ENCODE measurements at places on chromosomes 11 and 22.

GRCh38 chr11:69094111-69094914, 45.6 kb downstream of the TPCN2 start:
- no peak for DNase-seq

DNA sequence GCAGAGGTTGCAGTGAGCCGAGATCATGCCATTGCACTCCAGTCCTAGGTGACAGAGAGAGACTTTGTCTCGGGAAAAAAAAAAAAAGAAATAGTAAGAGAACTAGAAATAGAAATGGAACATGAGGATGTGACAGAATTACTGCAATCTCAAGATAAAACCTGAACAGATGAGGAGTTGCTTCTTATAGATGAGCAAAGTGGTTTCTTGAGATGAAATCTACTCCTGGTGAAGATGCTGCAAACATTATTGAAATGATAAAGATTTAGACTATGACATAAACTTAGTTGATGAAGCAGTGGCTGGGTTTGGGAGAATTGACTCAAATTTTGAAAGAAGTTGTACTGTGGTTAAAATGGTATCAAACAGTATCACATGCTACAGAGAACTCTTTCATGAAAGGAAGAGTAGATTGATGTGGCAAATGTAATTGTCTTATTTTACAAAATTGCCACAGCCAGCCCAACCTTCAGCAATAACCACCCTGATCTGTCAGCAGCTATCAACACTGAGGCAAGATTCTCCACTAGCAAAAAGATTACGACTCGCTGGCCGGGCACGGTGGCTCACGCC, 13.7 kb downstream of the XNDC1N start:
- DNase-seq = no peak

- no peak for DNase-seq
Observed at GRCh38 chr11:66856496-66857233, at the start of gene LRFN4. TSS of gene LRFN4 (plus strand) at chr11:66857064. CDS start at chr11:66857745, 681 bp downstream.

DNA sequence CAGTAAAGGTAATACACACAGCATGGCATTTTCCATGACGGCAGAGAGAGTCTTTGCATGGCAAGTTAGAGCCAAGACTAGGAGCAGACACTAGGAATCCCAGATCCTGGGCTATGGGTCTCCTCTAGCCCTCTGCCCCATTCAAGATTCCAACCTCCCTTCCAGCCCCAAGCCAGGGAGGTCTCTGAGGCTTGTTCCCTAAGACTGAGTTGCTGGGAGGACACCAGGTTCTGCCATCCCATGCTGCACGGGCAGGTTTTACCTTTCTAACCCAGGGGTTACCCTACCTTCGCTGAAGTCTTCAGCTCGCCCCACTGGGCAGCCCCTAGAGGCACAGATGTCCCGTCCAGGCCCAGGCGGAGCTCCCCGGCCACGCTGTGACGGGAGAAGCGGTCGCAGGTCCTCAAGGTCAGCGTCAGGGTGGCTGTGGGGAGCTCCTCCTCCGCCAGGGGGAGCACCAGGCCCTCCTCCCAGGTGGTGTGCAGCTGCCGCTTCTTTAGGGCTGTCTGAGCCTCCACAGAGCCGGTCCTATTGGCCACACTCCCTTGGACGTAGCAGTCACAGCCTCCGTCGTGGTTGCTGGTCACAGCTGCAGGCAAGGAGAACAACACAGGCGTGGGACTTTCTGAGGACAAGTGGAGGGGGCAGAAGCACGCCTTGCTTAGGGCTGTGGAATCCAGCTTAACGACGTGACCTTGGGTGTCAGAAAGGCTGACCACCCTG, 33.8 kb downstream of the SYT13 start:
- no peak for DNase-seq

- peak; percentile 79 for DNase-seq
Observed at GRCh38 chr11:126857860-126858808, 142.4 kb downstream of the KIRREL3 start.

- no peak for DNase-seq
Observed at GRCh38 chr11:123284454-123284853, 89.4 kb upstream of the CLMP start.

- DNase-seq = no peak
Observed at GRCh38 chr22:33314316-33314715, 256.1 kb upstream of the SYN3 start.

DNA sequence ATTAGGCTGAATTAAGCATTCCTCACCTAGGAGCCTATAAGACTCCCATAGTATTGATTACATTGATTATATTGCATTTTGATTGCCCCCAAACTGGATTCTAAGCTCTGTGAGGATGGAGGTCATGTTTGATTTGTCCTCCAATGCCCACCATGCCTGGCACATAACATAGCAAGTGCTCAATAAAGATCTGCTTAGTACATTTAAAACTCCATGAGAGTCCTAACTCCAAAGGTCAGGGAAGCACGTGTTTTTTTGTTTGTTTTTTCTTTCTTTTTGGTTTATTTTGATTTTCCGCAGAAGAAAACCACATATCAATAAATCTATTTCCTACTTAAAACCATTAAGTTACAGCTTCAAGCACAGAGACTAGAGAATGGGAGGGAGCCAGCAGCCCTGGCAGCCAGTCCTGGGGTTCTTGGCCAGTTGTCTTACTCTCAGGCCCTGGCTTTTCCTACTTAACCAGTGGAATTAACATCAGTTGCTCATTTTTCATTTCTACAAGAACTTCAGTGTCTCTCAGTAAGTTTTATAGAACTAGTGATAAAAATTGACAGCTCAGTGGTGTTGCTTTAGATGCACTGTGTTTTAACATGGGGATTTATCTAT, 429.9 kb upstream of the CCDC90B start:
- DNase-seq = no peak

- peak; percentile 80 for DNase-seq
Observed at GRCh38 chr22:27110665-27111451, 453.5 kb downstream of the MIAT start.

GRCh38 chr11:62421996-62422395, 3.2 kb downstream of the SCGB1A1 start:
- no peak for DNase-seq

GRCh38 chr22:42217019-42217751, 53.3 kb downstream of the TCF20 start:
- no peak for DNase-seq

DNA sequence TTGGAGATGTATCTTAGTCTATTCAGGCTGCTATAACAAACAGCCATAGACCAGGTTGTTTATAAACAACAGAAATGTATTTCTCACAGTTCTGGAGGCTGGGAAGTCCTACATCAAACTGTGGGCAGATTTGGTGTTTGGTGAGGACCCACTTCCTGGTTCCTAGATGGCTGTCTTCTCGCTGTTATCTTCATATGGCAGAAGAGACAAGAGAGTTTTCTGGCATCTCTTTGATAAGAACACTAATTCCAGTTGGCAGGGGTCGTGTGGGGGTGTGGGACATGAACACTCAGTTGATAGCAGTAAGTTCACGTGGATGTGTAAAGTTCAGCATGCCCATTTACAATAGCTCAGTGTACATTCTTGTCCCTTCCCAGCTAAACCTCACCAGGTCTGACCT, 41.3 kb upstream of the HMGXB4 start:
- no peak for DNase-seq

- DNase-seq = peak; percentile 3
Observed at GRCh38 chr11:102666331-102666957, 39.1 kb downstream of the MMP27 start.

DNA sequence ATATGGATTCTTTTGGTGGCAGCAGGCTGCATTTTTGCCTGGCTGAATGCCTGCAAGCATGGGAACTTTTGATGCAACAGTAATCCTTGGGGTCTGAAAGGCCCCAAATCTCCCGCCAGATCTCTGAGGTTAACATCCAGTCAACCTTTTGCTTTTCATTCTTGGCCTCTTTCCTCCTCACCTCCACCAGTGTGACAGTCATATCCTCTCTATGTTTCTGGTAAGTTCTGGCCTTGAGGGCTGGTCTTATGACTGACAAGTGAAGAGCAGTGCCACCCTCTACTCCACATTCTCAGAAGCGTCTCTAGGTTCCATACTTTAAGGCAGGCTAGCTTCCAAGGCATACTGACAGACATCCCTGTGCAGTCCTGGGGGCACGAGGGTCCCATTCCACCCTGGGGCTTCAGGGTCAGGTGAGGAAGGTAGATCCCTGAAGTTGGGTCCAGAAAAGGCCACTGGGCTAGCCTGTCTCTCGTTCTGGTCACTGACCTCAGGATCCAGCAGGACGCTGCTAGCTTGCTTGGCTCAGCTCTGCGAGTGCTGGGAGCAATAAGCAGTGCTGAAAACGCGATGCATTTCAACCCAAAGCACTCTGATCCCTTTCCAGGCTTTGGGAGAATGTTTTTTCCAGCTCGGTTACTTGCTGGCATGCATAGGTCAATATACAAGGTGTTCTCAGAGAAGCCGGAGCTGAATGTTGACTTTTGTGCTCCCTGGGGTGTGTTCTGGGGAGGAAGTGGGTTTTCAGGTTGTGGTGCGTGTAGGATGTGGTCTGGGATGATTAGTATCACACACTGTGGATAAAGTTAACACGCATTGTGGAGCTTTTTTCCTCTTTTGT, 75.2 kb downstream of the PTPRJ start:
- no peak for DNase-seq

- no peak for DNase-seq
Observed at GRCh38 chr11:61972672-61973475, 5.4 kb upstream of the FTH1 start.

GRCh38 chr11:72824811-72825505, 10.7 kb downstream of the ATG16L2 start:
- no peak for DNase-seq

DNA sequence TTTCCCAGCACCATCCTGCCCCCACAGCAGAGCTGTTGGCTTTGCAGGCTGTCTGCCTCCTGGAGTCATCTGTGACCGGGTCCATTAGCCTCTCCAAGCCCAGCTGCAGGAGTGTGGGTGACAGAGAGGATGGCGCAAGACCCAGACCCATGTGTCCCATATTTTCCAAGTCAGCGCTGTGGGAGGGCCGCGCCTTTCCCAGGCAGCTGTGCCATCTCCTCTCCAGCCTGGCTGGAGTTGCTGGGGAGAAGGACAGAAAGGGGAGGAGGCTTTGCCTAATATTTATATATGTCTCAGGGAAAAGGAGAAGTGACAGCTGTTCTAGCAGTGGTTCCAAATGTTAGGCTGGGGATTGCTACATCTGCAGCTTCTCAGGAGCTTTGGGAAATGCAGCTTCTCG, 15.7 kb downstream of the DTX4 start:
- no peak for DNase-seq

DNA sequence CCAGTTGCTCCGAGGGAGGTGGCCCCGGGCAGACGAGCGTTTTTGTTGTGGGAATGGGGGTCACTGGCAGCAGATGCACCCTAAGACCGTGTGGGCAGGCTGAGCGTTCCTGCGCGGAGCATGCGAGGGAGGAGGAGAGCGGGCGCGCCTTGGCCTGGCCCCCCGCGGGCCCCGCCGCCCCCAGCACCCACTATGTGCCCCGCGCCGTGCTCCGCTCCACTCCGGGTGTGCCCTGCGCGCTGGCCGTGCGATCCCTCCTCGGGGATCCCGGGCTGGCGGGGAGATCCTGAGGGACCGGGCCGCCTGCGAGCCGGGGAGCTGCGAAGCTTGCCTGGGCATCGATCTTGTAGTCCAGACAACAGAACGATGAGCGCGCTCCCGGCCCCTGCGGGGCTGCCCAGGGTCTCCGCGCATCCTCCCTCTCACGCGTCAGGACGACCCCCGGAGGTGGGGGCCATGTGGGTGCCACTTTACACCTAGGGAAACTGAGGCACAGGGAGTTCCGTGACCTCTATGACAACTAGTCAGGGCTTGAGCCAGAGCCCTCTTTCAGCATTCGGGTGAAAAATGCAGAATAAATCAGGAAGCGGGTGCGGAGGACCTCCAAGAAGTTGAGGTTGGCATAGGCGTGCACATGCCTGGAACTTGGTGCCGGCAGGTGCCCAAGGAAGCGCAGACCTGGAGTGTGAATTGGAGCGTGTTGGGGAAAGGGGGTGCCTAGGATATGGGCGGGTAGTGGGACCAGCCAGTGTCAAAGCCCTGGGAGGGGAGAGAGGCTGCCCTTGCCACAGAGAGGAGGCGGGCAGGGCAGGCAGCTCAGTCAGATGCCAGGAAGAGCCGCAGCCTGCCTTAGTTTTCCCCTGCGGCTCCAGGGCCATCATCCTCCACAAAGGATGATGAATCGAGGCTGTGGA, 1.3 kb upstream of the KMT5B start:
- no peak for DNase-seq

DNA sequence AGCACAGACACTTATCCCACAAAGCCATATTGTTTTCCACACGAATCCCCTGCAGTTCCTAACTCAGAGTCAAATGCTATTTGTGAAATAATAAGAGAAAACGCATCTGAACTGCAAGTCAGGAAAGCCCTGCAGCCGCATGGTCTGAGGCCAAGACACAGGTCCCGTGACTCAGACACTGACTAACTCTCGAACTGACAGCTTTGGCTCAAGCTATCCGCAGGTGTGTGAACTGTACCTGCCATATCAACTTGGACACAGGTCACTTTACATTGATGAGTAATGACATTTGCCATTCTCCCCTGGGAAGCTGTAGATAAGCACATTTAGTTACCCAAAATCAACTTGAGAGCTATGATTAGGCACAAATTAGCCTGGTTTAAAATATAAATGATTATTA, 34.9 kb upstream of the NFRKB start:
- DNase-seq = no peak
